CMK (cell line): ENCODE measurements at places on chromosomes 12 and 14.

- no peak for DNase-seq
These were observed 65.6 kb downstream of the NCOR2 start for GRCh38 chr12:124501827-124502226.

GRCh38 chr14:99871771-99872170 lies 78.6 kb downstream of the EML1 start:
- DNase-seq = no peak

DNA sequence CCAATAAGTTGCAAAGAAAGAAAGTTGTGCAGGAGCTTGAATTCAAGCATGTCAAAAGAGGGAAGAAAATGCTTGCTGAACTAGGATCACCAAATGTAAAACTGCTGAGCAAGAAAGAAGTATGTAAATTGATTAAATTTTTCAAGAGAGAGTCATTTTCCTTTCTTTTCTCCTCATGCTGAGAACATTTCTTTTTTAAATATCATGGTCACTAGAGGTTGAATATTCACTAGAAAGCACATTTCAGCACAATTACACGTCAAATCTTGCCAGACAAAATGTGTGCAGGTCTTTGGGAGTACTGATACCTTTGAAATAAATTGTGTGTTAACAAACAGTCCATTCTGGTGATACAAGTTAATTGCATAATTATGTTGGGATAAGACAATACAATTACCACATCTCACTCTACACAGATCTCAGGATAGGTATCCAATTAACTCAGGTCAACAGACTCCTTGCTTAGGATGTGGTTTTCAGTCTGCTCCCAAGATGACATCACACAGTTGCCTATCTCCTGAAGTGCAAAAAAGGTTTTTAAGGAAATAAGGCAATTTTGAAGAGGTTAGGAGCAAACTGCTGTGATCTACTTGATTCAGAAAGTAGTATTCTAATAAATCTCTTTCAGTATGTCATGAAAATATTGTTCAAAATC lies 862.2 kb downstream of the RPS29 start:
- no peak for DNase-seq

DNA sequence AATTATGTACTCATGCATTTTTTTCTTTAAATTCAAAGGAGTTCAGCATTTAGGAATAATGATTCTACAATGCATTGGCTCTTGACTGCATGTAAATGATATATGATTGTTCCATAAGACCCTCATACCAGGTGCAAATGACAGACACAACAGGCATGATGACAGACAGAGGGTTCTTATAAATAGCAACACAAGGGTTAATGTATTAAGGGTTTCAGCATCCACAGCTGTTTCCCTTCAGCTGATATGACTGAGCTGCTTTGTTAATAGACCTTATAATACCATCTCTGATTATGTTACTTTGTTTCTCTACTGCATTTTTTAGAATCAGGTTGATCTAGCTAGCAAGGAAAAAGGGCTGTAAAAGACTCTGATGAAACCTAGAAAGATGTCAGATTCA lies 90.8 kb upstream of the TMTC2 start:
- DNase-seq = no peak

DNA sequence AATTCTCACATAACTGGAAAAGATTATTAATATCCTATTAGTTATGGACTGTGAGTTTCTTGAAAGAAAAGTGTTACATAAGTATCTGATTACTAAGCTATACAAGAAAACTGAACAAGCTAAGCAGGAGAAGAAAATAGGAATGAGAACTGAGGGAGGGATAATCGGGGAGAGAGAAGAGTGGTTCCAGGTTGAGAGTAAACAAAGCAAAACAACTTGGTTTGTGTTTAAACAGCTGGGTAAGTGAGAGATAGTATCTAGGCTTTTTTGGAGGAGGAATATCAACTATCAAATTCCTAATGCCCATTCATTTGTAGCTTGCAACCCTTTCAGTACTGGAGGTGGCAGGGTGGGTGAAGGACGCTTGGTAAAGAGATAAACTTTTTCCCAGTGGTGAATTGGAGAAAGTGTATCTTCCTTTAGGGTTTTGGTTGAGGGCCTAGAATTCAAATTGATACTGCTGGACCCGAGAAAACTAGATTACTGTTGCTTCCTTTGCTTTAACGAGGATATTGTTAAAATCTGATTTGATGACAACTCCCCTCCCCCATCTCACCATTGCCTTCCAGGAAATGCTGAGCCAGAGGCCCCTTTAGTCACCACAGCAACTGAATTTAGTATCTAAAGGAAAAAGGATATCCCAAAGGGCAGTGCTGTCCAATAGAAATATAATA lies 2.0 kb upstream of the SLC2A3 start:
- DNase-seq = peak; percentile 52

DNA sequence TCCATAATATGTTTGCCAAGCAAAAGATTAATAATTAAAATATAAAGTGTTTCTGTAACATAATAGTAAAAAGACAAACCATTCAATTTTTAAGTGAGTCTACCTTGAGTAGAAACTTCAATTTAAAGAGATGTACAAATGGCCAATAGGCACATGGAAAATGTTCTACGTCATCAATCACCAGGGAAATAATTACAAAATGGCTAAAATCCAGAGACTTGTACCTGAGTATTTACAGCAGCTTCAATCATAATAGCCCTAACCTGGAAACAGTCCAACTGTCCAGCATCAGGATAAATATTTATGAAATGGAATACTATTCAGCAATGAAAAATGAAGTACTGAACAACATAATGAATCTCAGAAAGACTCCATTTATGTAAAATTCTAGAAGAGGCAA lies 95.5 kb upstream of the FAR2 start:
- DNase-seq = no peak

DNA sequence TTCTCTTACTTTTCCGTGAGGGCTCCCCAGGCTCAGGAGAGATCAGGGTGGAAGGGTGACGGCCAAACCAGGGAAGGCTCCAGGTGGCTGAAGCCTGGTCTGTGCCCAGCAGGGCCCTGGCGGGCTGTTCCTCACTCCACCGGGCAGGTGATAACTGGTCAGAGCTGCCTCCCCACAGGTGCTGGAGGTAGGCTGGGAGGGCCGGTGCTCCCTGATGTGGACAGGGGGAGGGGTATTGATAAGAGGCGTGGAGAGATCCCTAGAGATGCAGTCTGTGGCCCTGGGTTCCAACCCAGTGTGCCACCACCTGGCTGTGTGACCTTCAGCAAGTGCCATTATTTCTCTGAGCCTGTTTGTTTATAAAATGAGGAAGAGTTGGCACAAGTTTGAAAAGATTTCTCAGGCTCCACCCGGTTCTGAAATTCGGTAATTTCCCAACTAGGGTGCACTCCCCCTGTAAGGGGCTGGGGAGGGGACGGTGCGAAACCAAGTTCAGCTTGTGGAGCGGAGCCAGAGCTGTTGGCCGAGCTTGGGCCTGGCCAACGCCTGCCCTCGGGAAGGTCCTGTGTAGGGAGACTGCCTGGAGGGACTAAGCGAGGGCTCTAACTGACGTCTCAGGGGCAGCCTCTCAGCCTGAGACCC lies 1.0 kb upstream of the NR4A1 start:
- no peak for DNase-seq

DNA sequence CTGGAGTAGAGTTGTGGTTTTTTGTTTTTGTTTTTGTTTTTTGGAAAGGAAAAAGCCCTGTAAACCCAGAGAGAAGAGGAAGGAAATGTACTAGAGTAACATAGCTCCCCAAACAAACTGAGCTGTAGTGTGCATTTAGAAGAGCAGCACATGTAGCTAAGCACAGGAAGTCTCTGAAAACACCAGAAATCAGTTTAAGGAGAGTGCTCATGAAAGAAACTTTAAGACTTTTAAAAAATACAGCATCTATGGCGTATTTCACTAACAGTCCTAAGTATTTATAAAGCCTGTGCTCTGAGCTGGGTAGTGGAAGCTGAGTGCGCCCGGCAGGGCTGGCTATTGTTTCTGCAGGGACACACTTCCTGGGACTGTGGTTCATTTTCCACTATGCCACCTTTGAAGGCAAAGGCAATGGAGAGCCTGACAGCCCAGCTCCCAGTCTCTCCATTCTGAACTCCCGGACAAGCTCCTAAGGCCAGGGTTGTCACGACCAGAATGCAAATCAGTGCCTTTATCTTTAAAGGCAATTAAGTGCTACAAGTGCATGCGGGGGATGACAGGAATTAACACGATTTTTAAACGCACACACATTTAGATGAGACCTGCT lies 45.4 kb downstream of the NIN start:
- no peak for DNase-seq

- no peak for DNase-seq
These were observed 40.8 kb downstream of the RPS6KA5 start for GRCh38 chr14:91019673-91020072.

GRCh38 chr14:99791476-99792209 lies 1.6 kb upstream of the EML1 start:
- no peak for DNase-seq

DNA sequence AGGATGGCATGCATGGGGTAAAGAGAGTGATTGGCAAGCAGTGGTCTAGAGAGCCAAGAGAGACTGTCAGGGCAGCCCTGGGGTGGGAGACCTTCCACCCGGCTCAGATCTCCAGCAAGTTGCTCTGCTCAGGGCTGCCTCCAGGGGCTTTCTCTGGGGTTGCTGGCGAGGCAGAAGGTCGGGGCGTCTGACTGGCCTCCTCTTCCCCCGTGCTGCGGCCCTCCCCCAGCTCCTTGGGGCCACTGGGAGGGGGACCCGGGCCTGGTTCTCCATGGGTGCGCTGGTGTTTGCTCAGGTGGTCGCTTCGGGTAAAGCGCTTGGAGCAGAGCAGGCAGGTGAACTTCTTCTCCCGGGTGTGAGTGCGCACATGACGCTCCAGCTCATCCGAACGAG lies 6.6 kb upstream of the AAAS start:
- no peak for DNase-seq

- DNase-seq = no peak
These were observed 13.0 kb downstream of the ERG28 start for GRCh38 chr14:75647640-75648039.

DNA sequence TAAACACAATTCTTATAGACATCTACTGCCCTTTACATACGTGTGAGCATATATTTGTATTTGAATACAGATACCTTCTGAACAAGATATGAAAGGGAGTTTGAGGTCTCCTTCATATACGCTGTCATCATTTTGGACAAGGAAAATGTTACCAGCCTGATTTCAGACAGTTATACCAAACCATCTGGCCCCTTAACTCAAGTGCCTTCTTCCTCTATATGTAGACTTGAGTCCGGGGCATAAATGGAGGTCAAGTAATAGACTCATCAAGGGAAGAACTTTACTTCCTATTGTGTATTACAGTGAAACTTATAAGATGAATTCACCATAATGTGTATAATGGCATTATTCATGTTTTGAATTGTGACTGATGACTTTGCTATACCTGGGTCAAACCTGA lies 52.2 kb downstream of the FAR2 start:
- no peak for DNase-seq

DNA sequence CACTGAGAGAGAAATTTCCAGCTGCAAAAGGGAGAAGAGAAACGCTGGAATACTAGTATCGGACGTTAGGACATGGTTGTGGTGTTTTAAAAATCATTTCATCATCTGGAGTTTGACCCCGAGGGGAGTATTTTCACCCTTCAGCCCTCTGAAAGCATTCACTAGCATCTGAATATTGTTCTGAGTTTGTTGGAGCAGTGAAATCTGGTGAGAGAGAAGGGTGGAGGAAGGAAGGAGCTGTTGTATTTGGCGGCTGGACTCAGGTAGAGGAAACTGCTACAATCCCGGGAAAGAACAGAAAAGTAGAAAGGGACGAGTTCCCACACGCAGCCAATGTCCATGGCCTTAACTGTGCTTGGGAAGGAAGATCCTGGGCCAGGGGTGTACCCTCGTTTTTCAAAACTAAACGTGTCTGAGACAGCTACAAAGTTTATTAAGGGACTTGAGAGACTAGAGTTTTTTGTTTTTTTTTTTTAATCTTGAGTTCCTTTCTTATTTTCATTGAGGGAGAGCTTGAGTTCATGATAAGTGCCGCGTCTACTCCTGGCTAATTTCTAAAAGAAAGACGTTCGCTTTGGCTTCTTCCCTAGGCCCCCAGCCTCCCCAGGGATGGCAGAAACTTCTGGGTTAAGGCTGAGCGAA lies 896 bp upstream of the CDKN1B start:
- no peak for DNase-seq

DNA sequence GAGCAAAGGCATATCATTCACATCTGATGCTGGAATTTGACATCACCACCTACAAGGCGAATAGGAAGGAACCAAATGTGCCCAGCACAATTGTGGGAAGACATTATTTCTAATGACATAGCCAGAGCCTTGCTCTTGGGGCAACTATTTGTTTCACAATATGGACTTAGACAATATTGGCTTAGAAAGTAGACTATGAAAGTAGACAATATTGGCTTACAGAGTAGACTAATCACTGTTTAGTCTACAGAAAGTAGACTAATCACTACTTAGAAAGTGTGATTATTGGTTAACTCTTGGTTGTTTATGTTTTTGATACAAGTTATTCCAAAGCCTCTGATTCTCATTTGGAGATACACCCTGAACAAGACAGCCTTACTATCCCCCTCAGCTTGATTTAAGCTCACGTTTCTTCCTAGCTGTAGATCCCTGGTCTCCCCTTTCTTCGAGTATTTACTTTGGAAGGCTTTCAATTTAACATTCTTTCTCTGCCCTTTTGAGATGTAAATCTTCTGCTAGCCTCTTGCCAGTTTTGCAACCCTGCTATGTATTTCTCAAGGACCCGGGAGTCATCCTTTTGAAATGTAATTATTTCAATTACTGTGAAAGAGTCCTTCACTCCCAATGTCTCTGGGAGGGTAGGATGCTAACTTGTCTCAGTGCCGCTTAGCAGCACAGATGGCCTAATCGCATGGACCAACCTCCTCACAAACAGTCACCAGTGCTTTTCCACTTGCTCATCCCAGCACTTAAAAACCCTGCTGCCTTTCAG lies 843.2 kb downstream of the GALC start:
- no peak for DNase-seq

DNA sequence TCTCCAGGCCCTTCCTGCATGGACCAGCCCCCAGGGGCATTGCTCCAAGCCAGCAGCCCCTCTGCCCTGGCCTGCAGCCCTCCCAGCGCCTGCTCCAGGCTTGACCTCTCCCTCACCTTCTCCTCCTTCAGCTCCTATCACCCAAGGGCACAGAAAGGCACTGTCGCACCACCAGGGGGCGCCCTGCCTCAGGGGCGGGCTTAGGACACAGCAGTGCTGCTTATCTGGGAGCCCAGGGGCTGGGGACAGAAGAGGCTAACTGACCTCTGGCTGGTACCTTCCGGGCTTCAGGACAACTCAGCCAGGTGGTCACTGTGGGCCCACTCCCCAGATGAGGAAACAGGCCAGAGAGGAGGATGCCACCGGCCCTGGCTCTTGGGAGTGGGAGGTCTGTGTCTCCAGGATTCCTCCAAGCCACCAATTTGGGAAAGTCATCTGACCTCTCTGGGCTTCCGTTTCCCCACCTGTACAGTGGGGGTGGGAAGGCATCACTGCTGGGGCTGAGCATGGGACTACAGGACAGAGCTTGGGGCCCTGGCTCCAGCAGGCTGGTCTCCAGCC lies 25.3 kb upstream of the GPR132 start:
- DNase-seq = no peak

- no peak for DNase-seq
These were observed 127.0 kb upstream of the RPH3A start for GRCh38 chr12:112664569-112664968.
